Erythroblast (primary cell): ENCODE measurements at places on chromosomes 12 and 14.

- DNase-seq: no peak
Observed at GRCh38 chr12:71503579-71504391, 64.2 kb downstream of the LGR5 start.

DNA sequence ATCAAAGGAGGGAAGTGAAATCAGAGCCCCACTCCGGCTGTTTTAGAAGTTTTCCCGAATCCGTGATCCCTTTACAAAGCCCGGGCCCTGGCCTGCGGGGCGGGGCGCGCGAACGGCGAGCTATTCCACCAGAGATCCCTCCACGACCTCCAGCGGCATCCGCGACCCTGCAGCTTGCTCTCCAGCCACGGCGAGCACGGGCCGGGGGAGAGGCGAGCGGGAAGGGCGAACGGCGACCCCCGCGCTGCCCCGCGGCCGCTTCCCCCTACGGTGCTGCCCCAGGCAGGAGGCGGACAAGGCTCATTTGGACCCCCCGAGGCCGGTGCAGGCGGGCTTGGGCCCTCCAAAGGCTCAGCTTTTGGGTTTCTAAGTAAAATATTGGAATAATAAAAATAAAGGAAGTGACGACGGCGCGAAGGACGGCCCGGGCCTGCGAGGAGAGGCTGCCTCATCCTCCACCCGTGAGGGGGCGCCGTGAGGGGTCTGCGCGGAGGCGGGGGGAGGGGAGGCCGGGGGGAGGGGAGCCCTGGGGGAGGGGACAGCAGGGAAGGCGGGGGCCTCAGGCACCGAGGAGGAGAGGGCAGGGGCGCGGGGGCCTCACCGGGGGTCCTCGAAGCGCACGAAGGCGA, 613 bp downstream of the SRSF9 start:
- DNase-seq: peak; percentile 65

GRCh38 chr12:71536279-71536938, 96.8 kb downstream of the LGR5 start:
- no peak for DNase-seq

DNA sequence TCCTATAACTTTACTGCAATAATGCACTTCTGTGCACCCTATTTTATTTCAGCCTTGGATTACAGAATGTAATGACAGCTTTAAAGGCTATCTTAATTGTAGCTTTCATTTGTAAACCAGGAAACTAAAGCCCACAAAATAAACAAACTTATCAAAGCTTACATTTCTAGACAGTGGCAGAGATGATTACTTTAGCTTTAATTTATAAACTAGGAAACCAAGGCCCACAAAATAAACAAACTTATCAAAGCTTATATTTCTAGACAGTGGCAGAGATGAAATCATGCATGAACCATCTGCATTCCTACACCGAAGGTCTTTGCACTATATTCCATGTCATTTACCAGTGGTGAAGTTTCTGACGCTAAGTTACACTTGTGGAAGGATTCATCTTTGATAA, 74.4 kb downstream of the PRKD1 start:
- DNase-seq: no peak

DNA sequence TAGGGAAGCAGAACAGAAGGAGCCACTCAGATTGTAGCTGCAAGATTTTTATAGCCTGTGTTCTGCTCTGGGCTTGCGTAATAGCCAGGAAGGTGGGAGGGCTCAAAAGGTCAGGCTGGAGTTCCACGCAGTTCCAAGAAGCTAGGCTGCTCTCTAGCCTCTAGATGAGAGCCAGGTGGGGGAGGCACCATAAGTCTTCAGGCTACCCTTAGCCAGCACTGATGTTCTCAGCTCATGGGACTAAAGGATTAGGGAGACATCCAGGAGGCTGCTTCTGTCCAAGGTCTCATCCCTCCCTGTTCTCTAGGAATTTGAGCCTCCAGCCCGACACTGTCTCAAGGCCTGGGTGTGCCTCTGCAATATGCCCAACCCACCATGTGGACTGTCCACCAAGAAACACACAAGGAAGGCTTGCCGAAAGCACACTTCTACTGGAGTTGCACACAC, 1.7 kb downstream of the LMBR1L start:
- peak; percentile 40 for DNase-seq

- DNase-seq: no peak
Observed at GRCh38 chr12:84929501-84929900, 16.9 kb upstream of the SLC6A15 start.

DNA sequence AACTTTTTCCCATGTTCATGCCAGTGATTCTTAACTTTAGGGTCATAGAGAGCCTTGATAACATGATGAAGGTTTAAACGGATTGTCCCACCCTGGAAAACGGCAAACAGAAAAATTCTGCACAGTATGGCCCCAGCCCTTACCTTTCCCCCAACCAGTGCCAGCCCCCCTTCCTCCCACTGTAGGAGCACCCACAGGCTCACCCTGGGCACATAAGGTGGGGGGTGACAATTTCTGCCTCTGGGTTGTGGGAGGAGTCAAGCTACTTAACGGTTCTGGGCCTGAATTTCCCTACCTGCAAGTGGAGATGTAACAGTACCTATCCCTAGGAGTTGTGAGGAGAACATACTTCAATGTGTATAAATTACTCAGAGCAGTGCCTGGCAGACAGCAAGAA, 18.0 kb downstream of the XRCC3 start:
- DNase-seq: no peak

DNA sequence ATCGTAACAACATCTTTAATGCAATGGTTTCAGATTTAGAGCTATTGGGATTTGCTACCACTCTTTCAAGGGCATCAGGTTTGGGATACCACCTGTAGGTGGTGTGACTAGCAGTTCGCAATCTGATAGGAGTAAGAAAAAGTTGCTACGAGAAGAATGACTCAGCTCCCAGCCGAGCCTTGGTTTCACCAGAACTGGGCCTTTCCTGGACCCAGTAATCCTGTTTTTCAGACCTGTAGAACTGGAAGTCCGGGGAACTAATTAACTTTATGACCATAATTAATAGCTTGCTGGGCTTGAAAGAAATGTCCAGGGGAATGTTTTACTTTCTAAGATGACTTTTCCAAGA, 770 bp downstream of the ABHD4 start:
- DNase-seq: peak; percentile 90

DNA sequence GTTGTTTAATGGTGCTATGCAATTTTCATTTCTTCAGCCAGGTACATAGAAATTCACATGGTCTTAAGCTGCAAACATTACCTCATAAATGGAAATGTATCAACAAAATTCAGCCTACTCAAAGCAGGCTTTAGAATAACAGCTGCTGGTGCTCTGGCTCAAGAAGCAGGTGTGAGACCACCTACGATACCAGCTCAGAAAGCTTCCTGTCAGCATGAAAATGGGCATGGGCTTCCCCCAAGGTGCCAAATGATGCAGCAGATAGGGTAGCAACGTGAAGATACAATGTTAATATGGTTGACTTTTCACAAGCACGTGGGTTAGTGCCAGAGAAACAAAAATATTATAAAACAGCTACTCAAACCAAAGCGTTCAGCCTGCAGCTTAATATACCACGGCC, 343.4 kb upstream of the PRICKLE1 start:
- DNase-seq: no peak

DNA sequence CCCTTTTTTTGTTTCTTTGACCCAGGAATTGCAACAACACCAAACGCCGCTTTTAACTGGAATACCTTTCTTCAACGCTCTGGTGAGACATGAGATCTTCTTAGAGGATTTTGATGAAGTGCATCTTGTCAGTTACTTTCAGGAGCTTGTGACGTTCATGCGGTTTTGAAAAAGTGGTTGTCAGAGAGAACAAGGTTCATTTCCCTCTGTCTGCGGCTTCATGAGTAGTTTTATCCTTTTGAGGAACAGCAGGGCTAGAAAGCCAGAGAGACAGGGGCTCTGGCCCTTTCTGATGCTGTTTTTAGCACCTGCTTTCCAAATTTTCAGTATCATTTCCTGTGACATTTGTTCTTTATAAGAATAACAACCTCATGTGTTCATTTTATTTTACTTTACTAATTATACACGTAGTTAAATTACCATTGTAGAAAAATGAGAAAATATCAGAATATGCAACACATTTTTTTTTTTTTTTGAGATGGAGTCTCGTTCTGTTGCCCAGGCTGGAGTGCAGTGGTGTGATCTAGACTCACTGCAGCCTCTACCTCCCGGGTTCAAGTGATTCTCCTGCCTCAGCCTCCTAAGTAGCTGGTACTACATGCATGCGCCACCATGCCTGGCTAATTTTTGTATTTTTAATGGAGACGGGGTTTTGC, 61.8 kb downstream of the GLT1D1 start:
- DNase-seq: no peak

GRCh38 chr12:106774808-106775524, 484 bp downstream of the RIC8B start:
- DNase-seq: peak; percentile 36

GRCh38 chr14:67673451-67673850, 981 bp downstream of the VTI1B start:
- DNase-seq: no peak

GRCh38 chr14:104875412-104875751, 10.3 kb downstream of the CEP170B start:
- no peak for DNase-seq

DNA sequence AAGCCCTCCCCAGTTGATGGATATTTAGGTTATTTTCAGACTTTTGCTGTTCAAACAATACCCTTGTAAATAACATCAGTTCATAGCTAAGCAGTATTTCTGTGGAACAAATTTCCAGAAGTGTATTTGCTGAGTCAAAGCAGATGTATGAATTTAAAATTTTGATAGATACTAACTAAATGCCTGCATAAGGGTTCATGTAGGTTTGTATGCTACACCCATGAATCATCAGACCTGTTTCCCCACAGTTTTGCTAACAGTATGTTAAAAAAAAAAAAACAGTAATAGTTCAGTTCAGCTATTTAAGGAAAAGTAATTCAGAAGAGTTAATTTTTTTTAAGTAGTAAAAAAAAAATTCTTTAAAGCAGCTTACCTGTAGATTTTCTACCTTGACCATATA, 236.1 kb upstream of the DIO2 start:
- DNase-seq: no peak

- DNase-seq: no peak
Observed at GRCh38 chr12:23888396-23889068, 60.9 kb downstream of the SOX5 start.

GRCh38 chr14:60971271-60971670, 9.6 kb downstream of the TRMT5 start:
- DNase-seq: no peak

- DNase-seq: no peak
Observed at GRCh38 chr14:69247676-69248440, 12.1 kb upstream of the GALNT16 start.

DNA sequence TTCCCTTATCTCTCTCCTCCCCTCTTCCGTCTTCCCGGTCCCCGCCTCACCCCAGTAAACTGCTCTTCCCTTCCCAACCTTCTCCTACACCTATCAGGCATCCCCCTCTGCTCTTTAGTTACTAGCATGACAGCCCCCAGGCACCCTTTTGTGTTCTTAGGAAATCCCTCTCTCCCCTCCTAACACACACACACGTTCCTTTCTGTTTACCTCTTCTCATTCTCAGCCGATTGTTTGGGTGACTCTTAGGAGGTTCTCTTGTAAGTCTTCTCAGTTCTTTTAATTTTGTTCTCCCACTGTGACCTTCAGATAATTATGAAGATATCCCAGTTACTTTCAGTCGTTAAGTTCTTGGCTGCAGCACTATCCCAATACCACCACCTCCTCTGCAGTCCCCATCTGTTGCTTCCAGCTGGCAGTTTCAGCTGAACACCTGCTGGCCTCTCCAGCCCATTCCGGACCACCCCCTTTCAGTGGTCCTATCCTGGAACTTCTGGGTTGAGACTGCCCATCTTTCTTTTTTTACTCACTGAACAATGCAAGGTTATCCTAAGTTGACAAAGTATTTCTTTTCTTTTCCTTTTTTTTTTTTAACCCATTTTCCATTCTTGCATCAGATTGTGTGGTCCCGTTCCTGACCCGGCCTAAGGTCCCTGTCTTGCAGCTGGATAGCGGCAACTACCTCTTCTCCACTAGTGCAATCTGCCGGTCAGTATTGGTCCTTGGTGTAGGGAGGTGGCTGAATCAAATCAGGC, 711 bp downstream of the MARS1 start:
- peak; percentile 70 for DNase-seq

DNA sequence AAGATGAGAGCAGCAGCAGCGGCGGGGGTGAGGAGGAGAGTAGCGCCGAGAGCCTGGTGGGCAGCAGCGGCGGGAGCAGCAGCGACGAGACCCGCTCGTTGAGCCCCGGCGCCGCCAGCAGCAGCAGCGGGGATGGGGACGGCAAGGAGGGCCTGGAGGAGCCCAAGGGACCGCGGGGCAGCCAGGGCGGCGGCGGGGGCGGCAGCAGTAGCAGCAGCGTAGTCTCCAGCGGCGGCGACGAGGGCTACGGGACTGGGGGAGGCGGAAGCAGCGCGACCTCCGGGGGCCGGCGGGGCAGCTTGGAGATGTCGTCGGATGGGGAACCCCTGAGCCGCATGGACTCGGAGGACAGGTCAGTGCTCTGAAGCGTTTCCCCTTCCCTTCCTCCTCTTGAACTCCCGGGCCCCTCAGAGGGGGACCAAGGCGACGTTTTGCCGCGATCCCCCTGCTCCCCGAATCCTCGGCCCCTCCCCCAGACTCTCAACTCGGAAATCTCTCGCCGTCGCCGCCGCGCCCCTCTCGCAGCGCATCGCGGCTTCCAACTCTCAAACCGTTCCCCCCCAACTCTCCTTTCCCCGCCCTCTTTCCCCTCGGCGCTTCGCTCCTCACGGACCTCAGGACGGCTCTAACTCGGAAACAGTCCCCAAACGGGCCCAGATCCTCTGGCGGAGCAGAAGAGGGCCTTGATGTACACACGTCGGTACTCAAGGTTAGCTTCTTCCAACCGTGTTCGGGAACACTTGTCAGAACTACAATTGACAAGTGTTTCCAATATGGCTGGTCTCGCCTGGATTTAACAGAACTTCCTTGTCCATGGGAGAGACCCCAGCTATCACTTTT, 947 bp downstream of the AEBP2 start:
- peak; percentile 75 for DNase-seq

- DNase-seq: no peak
Observed at GRCh38 chr14:86933460-86933859, 1059.5 kb downstream of the GALC start.

DNA sequence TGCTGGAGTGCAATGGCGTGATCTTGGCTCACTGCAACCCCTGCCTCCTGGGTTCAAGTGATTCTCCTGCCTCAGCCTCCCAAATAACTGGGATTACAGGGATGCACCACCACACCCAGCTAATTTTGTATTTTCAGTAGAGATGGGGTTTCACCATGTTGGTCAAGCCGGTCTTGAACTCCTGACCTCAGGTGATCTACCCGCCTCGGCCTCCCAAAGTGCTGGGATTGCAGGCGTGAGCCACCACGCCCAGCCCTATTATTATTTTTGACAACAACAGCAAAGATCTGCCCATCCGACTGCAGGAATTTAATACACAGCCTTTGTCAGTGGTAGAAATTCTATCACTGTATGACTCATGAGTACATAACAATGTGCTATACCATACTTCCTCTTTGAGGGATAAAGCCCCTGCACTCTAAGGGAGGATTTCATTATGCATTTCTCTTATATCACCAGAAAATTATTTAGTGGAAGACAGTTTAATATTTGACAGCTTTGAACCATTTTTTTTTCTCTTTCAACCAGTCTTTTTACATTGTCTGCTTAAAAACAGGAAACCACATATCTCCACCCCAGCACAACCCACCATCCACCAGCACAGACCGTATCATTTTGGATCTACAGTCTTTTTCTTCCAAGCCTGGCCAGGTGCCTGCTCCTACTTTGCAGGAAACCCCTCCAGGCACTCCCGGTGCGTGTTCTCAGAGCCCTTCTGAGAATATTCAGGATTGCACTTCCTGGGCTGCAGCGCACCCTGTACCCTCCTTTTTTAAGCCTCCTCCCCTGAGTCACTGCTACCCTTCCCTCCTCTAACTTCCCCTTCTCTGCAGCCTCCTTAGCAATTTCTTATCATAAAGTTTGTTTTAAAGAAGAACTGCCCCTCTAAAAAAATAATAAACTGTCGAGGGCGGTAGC, 594 bp downstream of the ARHGDIB start:
- DNase-seq: peak; percentile 66

GRCh38 chr14:46582826-46583225, 68.8 kb downstream of the RPL10L start:
- no peak for DNase-seq
